Stimulated activated CD4-positive, alpha-beta T cell treated with anti-CD3 and anti-CD28 coated beads, Interleukin-12 subunit alpha, Interleukin-12 subunit beta, amount 100 ng/mL, for 4 hours (primary cell): ENCODE measurements at places on chromosomes 2 and 18.
A peak's percentile ranks its signal among the peaks of the same experiment; 100 is the strongest.

- peak; percentile 56 for DNase-seq
Observed at GRCh38 chr2:60581433-60582282, 28.2 kb upstream of the BCL11A start.

DNA sequence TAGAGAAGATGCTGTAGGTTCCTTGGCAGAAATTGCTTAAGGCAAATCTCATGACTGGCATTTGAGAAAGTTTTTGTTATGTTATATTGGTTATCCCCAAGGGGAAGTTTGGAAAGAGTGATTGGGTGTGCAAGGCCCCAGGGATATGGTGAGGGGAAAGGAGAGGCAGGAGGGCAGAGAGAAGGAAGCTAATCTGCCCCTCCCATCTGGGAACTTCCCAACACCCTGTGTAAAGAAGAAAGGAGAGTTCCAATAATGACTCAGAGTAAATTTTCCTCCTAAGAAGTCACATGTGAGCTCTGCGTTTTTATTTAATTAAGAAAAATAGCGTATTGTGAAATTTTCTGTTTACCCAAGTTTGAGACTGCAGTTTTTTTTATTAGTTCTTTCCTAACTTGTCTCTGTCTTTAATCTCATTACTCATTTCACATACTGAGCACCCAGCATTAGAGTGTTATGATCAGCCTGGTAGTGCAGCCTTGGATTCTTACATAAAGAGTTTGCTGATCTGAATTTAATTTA, 3.1 kb upstream of the KYNU start:
- DNase-seq, result no peak

DNA sequence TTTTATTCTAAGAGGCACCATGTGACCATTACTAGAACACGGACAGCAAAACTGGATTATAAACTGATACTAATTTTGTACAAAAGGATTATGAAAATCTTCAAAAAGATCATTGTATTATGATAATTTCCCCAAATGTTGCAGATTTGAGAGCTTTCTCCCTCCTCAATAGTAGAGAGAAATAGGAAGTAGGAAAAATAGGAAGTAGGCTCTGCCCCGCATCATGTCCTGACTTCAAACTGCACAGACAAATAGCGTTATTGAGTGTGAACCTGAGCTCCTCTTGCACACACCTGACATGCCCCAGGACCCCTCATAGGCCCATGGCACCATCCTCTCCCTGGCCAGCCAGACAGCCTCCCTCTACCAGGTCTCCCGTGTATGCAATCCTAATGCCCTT, 25.4 kb downstream of the CHRNA1 start:
- DNase-seq, result no peak

- DNase-seq, result no peak
Observed at GRCh38 chr18:78160961-78161656, 818.5 kb upstream of the SALL3 start.

GRCh38 chr2:29702276-29702675, 219.1 kb downstream of the ALK start:
- DNase-seq, result no peak

GRCh38 chr2:33321236-33321771, 155.1 kb upstream of the RASGRP3 start:
- no peak for DNase-seq

DNA sequence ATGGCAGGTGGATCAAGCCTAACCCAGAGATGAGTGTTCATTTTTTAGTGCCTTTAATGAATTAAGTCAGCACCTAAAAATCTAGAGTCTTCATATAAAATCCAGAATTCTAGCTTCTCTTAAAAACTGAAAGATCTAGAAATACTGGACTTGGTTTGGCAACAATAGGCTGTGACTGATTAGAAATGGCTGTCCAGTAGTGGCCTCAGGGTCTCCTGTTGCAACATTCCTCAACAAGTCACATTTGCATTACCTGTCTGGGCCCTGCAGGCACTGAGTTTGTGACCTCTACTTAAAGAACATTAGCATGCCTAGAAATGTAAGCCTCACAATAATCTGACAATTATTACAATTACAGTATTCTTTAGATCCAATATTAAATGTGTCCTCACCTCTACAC, 33.1 kb downstream of the MBD2 start:
- DNase-seq, result no peak

DNA sequence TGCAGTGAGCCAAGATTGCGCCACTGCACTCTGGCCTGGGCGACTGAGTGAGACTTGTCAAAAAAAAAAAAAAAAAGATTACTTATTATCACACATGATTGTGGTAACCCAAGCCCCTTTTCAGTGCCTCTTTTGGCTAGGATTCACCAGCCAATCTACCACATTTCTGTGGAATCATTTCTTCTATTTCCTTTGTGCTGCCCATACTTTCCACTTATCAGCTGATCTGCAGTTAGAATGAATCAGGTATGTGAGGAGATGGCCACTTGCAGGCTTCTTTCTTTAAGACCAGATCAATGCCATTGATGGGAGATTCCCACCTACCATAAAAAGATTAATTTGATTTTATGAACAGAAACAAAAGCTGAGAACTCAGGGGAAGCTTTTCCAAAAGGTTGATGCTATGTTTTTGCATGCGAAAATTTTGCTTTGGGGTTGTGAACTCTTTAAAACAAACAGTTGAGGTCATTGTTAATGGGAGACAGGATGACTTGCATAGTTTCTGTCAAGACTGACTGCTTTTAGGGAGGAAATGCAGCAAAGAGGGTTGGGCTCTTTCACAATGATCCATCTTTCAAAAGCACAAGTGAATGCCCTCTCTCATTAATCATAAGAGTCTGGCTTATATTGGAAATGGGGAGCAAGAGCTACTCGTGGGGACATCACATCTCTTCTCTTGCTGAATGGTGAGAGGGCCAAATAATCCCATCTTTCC, 66.9 kb upstream of the CYP26B1 start:
- no peak for DNase-seq

GRCh38 chr18:24726727-24727492, 266.5 kb downstream of the HRH4 start:
- peak; percentile 34 for DNase-seq

DNA sequence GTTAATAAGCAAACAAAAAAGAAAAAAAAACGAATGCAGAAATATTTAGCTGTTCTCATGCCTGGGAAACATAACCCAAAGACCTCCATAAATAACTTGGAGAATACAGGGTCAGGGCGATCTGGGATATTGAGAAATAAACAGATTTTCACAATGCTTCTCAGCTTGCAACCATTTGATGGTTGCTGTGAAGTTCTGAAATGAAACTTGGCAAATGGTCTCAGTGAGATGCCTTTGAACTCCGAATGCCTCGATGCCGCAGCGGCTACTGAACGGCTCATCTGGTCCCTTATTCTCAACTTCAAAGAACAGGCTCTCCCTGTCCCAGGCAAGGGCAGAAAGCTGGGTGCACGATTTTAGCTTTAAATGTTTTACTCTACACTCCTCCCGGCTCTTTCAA, 78.1 kb downstream of the ZNF516 start:
- DNase-seq, result no peak

DNA sequence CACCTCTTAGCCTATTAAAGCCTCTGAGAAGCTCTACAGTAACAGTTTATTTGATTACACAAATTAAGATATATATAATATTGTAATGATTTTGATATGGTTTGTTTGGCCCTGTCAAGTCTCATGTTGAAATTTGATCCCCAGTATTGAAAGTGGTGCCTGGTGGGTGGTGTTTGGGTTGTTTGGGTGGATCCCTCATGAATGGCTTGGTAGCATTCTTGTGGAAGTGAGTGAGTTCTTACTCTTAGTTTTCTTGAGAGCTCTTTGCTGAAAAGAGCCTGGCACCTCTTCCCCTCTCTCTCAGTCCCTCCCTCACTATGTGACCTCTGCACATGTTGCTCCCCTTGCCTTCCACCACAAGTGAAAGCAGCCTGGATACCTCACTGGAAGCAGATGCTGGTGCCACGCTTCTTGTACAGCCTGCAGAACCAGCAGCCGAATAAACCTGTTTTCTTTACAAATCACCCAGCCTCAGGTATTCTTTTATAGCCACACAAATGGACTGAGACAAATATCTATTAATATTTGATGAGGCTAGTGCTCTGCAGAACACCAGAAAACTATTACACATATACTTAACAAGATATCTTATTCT, 52.8 kb downstream of the SLC4A10 start:
- DNase-seq, result no peak

DNA sequence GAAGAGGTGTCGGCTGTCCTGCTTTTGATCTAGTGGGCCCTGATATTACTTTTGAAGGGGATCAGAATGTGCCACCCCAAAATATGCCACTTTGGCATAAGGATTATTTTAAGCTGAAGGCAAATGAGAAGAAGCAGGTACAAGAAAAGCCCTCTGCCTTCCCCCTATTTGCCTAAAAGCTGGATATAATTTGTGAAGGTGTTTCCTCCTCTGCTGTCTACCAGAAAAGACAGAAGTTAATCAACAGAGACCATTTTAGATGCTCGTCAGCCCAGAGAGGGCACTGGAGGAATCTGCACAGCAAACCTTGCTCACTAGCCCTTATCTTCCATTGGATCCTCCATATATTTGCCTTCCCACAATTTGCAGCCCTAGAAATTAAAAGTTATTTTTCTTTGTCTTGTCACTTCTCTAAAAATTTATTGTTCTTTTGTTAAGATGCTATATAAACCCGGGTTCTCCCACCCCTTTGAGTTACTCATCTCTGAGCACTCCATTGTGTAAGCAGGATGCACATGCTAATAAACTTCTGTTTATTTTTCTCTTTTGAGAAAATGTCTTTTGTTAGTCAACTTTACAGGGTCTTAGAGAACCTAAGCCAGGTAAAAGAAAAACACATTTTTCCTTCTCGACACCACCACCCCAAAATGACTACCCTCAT, 163.2 kb upstream of the SLC1A4 start:
- DNase-seq, result no peak

GRCh38 chr2:106758901-106759497, 127.0 kb downstream of the ST6GAL2 start:
- DNase-seq, result no peak

GRCh38 chr2:105406221-105406620, 7.4 kb upstream of the FHL2 start:
- no peak for DNase-seq

GRCh38 chr2:31238906-31239592, 5.1 kb downstream of the EHD3 start:
- DNase-seq, result no peak

- no peak for DNase-seq
Observed at GRCh38 chr2:98975611-98976010, 39.6 kb upstream of the CRACDL start.

DNA sequence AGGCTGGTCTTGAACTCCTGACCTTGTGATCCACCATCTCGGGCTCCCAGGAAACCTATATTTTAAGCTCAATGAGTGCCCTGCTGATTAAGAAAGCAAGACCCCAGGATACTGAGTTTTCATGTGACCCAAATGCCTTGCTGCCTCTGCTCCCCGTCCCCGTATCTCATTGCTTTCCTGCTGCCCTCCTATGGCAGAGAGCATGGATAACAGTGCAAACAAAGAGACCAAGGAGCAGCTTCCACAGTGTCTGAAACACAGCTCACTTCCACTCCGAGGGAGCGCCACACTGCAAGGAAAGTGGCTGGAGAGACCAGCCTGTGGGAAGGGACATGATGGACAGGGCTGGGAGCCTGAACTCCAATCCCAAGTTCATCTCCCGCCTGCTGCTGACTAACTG, 246.8 kb downstream of the TMEM182 start:
- DNase-seq, result no peak

DNA sequence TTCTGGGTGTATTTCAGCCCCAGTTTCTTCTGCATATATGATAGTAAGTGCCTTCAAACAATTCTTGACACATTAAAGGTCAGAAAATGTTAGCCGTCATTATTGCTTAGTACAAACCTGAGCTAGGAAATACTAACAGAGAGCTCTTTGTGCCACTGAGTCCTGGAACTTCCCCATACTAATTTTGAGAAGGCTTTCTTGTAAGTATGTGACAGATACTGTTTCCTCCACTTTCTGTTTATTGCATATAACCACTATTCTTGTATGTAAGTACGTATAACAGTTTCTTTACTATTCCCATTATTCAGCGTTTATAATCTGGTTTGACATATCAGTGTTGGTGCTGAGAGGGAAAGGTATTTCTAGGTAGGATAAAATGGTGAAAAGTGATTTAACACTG, 9.8 kb downstream of the PPP1CB start:
- no peak for DNase-seq

DNA sequence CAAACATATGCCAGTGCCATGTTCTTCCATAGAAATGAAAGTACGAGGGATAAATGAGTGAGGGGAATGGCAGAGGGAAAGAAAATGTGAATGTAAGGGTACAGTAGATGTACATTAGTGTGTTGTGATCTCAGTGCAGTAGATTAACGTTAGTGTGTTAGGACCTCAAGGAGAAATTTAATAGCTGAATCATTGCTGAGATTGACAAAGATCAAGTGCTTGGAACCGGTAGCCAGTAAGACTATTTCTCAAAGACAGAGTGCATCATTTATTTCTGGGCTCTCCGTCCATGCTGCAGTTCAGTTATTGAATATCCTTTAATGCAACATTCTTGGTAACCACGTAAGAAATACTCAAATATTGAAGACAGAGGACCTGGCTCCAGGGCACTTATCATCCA, 246.0 kb downstream of the PTPRM start:
- no peak for DNase-seq

DNA sequence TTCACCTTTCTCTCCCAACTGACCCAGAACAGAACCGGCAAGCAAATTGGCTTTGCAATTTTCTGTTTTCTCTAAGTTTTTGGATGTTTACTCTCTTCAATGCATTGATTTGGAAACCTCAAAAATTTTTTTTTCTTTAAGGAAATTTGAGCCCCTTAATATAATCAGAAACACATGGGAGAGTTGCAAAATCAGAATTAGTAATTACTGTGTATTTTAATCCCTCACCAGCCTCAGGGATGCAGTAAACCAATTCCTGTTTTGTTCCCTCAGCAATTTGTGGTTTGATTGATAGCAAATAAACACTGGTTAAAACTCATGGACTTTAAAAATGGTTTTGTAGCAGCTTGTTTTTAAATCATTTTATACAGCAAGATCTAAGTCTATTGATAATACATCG, 281.5 kb downstream of the NEDD4L start:
- no peak for DNase-seq

DNA sequence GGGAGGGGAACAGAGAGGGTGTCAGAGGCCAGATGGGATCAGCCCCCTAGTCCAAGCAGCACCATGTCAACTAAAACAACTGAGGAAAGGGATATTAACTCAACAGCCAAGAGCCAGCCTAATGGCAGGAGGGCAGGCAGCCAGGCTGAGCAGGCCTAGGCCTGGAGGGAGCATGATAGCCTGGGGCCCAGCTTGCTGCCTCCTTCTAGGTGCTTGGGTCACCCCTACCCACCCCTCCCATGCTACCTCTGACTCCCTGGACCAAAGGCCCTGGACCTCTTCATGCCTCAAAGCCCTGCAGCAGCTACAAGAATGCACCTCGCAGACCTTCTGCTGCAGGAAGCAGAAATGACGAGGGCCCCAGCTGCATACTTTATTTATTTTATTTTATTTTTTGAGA, 22.1 kb upstream of the TNS1 start:
- no peak for DNase-seq

DNA sequence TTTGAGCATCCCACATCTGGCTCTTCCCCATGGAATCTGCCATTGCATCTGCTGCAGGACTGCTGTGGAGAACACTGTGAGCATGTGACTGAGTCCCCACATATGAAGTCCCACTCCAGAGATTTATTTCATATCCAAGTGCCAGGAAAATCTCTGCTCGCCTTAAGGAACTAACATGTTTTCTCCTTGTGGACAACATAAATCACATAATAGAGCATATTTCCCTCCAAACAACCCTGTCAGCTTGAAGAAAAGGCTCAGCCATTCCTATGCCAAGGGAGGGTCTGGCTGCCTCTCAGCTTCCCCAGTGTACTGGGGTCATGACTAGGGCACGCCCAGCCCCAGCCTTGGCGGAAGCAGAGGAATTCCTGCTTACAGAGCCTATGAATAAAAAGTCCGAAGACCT, 193.7 kb downstream of the DNER start:
- no peak for DNase-seq

- DNase-seq, result no peak
Observed at GRCh38 chr2:195092341-195092740, 564.7 kb upstream of the SLC39A10 start.
